T-helper 2 cell treated with Interferon-gamma antibody and Interleukin-4, amounts not matched to agents 5 μg/mL and 100 μg/mL, for 36 hours (primary cell): ENCODE measurements at places on chromosomes 5 and 9.

DNA sequence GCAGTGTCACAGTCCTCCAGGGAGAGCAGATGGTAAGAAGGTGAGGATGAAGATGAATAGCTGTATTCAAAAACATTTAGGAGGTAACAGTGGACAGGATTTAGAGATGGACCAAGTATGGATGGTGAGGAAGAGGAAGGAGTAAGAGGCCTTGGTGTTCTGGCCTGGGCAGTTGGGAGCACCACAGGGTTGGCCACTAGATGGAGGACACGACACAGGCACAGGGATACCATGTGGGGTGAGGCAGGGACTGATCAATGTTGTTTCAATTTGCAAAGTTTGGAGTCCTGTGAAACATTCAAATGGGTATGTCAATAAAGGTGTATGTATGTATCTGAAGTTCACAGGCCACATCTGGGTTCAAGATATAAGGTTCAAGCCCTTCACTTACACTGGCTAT lies 141.1 kb upstream of the RASEF start:
- no peak for DNase-seq

DNA sequence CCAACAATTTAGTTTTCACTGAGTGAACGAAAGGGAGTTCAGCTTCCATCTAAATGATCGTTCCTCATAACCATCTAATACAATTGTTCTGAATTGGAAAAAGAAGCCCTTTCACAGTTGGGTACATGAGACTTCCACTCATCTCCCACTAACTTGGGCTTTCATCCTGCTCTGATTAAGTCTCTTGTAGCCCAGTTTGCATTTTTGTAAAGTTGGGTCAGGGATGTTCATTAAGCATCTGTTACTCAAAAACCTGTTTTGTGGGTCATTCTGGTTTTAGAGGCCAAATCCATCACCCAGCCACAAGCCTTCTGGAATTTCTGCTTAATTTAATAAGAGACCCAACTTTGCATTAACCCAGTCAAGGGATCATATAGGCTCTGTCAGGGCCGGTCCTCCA lies 385.3 kb downstream of the BNC2 start:
- DNase-seq = no peak

DNA sequence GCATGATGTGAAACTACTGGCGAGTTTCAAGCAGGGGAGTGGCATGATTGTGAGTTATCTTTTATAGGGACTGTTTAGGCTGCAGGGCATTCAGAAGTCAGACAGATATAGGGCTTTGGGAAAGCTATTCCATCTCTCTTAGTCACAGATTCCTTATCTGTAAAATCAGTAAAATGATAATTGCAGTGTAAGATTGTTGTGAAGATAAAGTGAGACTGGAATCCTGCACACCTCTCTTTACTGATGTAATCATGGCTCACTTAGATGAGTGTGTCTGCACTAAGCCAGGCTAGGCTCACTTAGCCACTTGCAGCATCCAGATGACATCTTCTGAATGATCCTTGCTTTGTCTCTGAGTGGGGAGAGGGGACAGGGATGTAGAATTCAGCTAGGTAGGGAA lies 81.8 kb upstream of the MAMDC2 start:
- no peak for DNase-seq

DNA sequence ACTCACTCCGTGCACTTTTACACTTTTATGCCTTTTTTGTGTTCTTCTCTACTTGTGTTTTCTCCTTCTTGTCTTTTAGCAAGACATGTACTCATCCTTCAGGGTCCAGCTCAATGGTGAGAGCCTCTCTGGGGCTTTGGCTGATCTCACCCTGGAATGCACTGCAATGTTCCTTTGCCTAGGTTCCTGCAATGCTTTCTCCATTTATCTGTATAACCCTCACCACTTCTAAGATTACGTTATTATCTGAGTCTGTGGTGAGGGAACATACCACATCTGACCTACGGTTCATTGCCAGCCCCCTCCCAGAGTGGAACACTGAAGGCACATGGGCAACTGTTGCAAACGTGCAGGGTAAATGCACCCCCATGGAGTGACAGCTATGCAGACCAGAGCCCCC lies 47.3 kb downstream of the KCNIP1 start:
- no peak for DNase-seq

DNA sequence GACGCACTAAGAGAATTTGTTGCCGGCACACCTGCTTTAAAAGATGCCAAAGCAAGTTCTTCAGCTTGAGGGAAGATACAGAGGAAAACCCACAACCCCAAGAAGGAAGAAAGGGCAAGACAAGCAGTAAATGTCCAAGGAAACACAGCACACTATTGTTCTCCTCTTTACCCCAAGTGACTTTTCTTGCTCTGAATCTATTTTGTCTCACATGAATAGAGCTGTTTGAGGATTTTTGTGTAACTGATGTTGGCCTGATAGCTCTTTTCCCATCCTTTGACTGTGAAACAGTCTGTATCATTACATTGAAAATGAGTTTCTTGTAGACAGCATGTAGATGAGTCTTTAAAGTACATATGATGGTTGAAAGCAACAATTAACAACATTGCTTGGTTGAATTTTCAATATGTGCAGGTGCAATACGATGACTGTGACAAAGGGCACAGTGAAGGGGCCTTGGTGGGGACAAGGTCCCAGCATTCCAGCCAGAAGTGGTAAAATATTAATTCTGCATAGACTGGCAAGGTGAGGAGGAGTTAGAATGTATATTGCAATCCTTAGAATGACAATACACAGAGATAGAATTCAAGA lies 16.8 kb upstream of the CEP72 start:
- DNase-seq = no peak

DNA sequence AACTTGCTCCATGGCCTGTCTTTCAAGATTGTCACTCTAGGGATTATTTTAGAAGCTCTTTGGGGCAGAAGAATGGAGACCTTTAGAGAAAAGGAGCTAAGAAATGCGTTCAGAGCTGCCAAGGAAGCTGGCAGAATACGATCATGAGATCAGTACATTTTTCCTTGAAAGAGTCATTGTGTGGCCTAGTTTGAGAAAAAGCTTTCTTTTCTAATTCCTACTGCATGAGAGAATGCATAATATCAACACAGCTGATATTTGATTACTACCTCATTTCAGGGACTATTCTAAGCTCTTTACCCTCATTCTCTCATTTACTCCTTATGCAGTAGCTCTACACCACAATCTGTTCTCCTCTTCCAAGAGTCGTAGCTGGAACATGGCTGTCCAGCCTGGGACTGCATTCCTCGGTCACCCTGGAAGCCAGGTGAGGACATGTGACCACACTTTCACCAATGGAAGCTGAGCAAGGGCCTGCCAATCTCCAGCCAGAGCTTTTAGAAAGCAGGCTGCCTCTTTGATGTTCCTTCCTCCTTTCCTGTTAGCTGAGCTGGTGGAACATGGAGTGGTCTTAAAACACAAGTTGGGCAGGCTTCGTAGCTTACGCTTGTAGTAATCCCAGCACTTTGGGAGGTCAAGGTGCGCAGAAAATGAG lies 99.3 kb upstream of the LHFPL2 start:
- no peak for DNase-seq

DNA sequence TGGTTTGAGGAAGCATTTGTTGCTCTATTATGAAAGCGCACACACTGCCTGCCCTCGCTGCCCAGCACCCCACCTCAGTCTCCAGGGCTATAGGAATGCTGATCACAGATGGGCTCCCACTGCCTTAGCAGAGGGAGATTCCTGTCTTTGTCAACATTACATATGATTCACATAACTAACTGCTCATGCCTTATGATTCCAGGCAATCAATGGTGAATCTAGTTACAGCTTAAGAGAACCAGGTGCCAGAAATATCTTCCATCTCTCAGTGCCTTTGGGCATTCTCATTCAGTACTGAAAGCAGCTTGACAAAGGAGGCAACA lies 458.9 kb upstream of the C9orf72 start:
- DNase-seq = no peak

GRCh38 chr5:115486728-115487127 lies 57.8 kb downstream of the FEM1C start:
- no peak for DNase-seq

DNA sequence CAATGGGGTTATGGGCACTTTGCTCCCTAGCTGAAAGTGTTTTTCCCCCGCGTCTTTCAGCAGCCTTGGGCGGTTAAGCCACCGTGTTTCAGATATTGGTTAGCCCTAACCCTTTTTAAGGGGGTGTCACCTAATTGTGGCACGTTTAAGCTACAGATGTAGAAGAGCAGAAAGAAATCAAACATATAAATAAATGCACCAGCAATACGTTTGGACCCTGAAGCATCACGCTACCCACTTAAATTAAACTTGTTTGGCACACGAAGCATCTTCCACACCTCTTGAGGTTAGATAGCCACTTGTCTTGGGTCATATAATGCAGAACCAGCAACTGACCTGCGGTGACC lies 768 bp downstream of the YTHDC2 start:
- no peak for DNase-seq

DNA sequence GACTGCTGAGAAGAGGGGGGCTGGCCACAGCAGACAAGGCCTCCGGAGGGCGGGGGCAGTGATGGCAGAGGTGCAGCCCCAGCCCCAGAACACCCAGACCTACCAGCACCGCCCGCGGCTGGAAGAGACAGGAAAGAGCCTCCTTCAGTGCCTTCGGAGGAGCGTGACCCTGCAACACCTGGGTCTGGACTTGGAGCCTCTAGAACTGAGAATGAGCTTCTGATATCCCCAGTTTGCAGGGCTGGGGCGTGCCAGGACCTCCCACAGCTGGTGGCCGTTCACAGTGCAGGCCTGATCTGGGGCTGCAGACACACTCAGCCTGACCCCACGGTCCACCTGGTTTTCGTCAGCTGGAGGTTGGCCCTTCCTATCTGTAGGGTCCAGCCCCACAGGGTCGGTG lies 9.1 kb downstream of the LCN10 start:
- no peak for DNase-seq

DNA sequence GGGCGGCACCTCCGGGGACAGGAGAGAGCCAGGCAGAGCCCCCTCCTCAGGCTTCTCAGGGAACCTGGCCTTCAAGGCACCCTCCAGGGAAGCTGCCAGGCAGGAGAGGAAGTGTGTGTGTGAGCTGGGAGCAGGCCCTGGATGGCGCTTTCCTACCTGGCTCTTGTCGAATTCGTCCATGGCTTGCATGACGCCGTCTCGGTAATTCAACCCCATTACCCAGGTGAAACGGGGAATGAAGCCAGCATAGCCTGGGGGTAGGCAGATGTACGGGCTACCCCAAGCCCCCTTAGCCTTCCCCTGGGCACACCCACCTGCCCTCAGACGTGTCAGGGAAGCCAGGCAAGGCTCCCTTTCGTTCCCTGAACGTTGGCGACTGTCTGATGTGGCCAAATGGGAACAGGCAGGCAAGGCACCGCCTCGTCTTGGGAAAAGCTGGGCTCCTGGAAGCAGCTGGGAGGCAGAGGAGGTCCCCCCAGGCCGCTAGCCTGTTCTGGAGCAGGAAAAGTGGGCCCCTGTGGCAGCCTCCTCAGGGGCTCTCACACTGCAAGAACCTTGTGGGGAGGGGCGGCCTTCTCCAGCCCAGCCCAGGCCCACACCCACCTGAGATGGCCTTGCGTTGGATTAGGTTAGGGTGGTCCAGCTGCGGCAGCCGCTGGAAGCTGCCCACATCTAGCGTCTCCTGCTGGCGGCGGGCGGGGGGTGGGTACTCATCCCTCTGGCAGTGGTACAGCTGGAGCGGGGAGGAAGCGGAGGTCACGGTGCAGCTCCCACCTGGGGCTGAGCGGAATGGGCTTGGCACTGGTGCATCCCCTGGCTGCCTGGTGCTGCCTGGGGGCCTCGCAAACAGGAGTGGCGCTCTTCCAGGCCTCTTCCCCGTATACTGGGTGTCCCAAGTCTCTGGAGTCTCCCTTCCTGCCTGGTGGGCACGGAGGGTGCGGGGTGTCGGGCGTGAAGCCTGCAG lies 3.7 kb downstream of the TUBB4B start:
- DNase-seq = no peak

GRCh38 chr5:1538276-1538675 lies 14.5 kb upstream of the LPCAT1 start:
- DNase-seq = no peak

DNA sequence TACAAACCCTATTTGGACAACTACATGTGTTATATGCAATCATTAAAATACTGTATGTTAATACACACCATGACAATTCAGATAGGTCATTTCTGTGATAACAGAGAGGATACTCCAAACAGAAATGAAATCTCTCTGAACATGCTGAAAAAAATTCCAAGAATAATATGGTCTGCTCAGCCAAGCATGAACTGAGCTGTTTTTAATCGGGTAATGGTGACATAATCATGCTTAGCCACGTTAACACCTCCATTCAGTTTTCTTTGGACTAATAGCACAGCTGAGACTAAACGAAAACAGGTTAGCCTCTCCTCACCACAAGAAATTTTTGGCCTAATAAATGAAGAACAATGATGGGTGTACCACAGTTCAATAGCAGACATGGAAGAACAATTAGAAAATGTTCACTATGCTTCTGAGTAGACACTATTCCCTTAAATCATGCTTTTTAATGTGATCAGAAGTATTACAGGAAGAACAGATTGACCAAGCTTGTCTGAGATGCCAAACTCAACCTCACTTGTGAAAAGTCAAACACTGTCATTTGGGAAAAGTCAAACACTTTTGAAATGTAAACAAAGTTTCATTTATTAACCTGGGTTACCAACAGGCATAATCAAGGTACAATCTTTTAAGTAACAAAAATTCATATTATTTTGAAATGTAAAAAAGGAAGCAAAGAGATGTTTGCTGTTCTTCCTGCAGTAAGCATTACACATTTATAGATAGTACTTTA lies 19.4 kb downstream of the RAB14 start:
- no peak for DNase-seq

DNA sequence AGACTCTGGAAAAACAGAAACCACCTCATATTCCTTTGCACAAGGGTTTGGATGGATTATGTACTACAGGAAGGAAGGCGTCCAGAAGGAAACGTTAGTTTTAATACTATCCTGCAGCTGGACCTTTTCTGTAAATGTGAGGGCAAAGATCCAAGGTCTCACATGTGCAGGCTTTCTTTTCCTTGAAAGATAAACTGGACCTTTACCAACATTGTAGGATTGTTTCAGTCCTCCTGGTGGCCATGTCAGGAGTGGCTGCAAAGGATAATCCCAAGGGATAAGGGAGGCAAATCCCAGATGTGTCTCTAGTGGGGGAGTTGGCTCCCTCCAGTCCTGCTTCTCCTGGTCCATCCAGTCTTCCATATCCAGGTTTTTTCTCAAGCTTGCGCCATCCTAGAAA lies 397.5 kb downstream of the HTR1A start:
- no peak for DNase-seq

DNA sequence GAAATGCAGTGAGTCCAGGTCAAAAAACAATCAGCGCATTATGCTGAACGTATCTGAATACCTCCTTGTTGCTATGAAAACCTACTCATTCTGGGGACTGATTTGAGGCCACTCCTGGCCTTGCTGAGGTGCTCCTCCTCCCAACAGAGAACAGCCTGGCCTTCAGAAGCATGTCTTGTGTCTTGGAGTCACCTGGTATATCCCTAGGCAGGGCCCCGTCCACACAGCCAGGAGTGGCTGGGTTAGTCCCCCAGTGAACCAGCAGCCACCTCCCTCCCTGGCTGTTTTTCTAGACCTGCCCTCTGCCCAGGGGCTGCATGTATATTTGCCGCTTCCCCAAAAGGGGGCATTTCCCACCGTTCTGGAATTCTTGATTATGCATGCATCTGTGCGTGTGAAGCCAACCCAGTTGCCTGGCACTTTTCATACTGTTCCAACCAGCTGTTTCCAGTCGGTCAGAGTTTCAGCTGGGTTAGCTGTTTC lies 99.2 kb upstream of the SPATA31C2 start:
- DNase-seq = no peak

GRCh38 chr5:151095341-151096000 lies 14.6 kb upstream of the TNIP1 start:
- DNase-seq = no peak

- DNase-seq = no peak
These were observed 183.1 kb downstream of the PALM2AKAP2 start for GRCh38 chr9:109963079-109963478.

GRCh38 chr9:7097785-7098752 lies 340.3 kb downstream of the KDM4C start:
- no peak for DNase-seq
